ENCODE measurements at places on chromosomes 5 and 9. TPM values are rescaled to one million over a fixed set of nuclear protein-coding genes. Genes with fewer than 3 reads are reported as not detected.

- no peak for DNase-seq
Measured at GRCh38 chr9:99637641-99638040, 184.0 kb upstream of the NR4A3 start.

DNA sequence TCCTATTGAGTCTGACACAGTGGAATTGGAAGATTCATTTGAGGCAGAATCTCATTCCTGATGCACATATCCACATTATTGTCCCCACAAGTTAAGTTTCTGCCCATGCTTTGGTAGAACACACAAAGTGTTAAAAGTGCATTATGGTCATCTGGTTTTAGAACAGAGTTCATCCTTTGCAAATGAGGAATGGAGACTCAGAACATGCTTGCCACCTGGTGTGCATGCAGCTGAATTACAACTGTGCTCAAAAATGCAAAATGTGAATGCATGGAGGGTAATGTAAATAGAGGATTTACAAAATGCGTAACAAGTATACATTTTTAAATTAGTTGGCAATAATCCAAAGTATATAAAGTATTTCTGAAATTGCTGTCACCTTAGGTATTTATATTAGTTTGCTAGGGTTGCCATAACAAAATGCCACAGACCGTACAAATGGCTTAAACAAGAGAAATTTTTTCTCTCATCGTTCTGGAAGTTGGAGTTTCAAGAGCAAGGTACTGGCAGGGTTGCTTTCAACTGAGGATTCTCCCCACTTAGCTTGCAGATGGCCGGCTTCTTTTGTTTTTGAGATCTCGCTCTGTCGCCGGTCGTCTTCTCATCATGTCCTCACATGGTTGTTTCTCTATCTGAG, 671.1 kb downstream of the TAF11L14 start:
- no peak for DNase-seq

The SARDH gene
- 1.8 TPM for total RNA-seq

GRCh38 chr9:34381323-34381722, 4.6 kb upstream of the MYORG start:
- no peak for DNase-seq

DNA sequence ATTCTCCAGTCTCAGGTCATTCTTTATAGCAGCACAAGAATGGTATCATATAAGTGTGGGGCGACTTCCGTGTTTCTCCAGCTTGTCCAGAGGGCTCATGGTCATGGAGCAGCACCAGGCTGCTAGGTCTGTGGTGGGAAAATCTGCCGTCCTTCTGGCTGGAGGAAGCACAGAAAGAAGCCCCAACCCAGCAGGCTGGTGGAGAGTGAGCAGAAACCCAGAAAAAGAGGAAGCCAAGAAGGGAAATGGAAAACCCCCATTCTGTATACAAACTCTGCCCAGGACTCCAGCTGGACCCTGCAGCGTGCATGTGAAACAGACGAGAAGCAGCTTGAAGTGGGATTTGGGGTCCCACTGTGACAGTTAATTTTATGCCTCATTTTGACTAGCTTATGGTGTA, 34.3 kb upstream of the OLFM1 start:
- DNase-seq: no peak

GRCh38 chr5:76790632-76791290, 28.1 kb upstream of the F2RL1 start:
- DNase-seq: peak; percentile 97

- peak; percentile 51 for DNase-seq
Measured at GRCh38 chr5:72661405-72661804, 154.2 kb upstream of the ZNF366 start.

The STPG3 gene
- total RNA-seq: not detected

The PCDHB15 gene
- total RNA-seq: 3.0 TPM

The TNFSF8 gene
- not detected for total RNA-seq

DNA sequence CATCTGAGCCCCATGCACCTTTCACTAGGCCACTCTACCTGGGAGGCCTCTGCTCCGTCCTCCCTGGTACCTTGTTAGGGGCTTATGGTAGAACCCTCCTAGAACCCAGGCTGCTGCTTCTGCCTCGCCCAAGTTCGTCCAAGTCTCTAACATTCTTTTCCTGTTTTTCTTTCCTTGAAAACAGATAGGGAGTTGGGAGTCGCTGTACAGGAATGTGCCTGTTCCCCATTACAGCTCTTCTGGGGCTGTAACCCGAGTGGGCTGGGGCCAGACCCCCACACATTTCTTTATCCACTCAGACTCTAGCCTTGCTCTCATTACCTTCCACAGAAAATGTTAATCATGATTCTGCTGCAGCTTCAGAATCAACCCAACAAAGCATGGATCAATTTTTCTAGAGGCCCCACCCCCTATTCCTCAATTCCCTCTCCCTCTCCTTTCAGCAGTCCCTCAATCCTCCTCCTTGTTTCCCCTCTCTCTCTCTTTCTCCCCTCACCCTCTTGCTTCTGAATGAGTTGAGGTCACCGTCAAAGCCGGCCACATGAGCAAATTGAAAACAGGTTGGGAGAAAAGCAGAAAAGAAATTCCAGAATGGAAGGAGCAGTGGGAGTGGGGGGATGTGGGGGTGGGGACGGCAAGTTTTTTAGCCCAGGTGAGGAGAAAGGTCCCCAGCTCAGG, 193.8 kb upstream of the TRIM32 start:
- no peak for DNase-seq

- DNase-seq: no peak
Measured at GRCh38 chr9:20786807-20787206, 102.7 kb downstream of the FOCAD start.

DNA sequence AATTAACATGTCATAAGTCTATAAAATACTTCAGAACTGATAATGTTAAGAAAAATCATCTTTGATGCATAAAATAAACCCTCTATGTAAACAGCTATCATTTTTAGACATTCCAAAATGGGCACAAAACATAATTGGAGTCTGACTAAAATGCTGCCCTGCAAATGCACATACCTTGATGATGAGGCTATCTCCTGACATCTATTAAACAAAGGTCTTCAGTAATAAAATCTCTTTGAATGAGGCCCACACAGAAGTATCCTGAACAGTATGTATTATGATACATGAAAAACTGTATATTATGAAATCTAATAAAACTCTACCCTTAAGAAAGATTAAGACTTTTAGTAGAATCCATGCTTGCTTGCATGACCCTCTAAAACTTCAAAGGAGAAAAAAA, 66.1 kb downstream of the FBXL17 start:
- no peak for DNase-seq

GRCh38 chr5:64505769-64506566, at the start of gene RGS7BP:
TSS of gene RGS7BP (plus strand) at chr5:64506015. CDS start at chr5:64506625, 610 bp downstream.
- DNase-seq: no peak

- DNase-seq: no peak
Measured at GRCh38 chr5:180558232-180558631, 33.1 kb downstream of the SCGB3A1 start.

The SPINK13 gene
- not detected for total RNA-seq

GRCh38 chr5:54670281-54670680, 152.7 kb downstream of the SNX18 start:
- DNase-seq: no peak

- no peak for DNase-seq
Measured at GRCh38 chr9:84945878-84946538, 276.5 kb downstream of the NTRK2 start.

GRCh38 chr9:2574203-2574602, 47.4 kb upstream of the VLDLR start:
- DNase-seq: no peak

DNA sequence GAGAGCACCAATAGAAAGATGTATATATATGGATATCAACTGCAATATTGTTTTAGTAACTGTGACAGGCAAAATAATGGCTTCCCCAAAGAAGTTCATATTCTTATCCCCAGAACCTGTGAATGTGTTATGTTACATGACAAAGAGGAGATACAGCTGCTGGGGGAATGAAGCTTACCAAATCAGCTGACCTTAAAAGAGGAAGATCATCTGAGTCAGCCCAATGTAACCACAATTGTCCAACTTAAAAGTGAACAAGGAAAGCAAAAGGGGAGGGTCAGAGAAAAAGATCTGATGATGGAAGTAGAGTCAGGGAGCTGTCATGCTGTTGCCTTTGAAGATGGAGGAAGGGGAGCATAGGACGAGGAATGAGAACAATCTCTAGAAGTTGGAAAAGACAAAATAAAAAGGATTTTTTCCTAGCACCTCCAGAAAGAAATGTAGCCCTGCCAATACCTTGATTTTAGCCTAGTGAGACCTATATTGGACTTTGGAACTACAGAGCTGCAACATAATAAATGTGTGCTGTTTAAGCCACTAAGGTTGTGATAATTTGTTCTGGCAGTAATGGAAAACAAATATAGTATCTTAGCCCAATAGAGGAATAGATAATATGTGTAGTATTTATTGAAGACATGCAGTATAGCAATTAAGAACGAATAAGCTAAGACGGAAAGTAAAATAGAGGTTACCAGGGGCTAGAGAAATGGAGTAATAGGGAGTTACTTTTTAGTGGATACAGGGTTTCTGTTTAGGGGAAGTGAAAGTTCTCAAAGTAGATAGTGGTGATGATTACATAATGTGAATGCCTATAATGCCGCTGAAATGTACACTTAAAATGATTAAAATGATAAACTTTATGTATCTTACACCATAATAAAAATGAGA, 115.9 kb downstream of the PIK3R1 start:
- no peak for DNase-seq

DNA sequence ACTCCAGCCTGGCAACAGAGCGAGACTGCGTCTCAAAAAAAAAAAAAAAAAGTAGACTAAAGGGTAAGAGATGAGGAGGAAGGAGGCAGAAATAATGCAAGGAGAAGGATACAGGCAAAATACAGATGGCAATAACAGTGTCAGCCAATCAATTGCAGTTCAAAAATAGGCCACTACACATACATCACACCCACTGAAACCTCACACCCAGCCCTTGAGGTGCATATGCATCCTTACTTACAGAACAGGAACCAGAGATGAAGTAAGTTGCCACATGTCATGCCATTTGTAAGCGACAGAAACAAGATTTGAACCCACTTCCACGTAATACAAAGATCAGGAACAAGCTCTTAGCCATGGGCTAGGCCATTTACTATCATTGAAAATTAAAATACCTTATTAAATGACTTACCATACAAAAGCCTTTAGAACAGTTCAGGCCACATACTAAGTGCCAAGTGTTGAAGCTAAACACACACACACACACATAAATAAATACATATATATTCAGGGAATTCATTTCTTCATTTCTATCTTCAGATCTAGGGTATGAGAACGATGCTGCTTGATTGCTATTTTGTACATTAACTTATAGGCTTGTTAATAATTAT, 98.4 kb downstream of the FNBP1 start:
- no peak for DNase-seq

The DMRT3 gene
- total RNA-seq: 0.34 TPM

The PRRT1B gene
- total RNA-seq: not detected

The PCDHGC5 gene
- 0.89 TPM for total RNA-seq

DNA sequence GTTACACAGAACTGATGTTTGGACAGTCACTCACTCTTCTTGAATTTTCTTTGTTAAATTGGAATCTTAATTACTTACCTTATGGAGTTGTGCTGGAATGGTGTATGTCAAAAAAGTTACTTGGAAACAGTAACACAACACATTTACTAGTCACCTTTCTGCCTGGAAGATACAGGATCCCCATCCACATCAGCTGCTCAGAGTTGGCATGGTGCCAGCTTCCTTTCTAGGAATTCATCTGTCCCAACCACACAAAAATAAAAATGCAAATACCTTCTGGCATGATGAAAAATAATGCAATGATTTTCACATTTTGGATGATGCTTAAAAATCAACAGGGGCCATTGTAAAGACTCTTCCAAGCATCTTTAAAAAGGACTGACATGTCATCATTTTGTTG, 341.5 kb downstream of the TMEM38B start:
- DNase-seq: no peak

- peak; percentile 31 for DNase-seq
Measured at GRCh38 chr5:157820593-157821252, 38.2 kb downstream of the CLINT1 start.

DNA sequence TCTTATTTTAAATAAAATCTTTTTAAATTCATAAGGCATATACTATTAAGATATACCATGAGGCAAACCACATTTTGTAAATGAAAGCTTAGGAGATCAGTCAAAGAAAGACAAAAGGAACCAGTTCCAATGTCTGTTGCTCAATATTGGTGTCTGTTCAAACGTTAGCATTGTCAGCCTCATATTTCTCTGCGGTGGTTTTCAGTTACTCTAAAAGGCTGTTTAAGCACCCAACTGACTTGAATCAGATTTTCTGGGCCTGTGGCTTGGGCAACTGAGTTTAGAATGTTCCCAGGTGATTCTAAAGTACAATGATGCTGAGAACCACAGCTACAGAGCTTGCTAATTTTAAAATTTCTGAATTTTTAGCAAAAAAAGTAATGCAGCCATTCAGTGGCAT, 166.3 kb upstream of the KIF2A start:
- no peak for DNase-seq

- no peak for DNase-seq
Measured at GRCh38 chr5:76457674-76458485, 54.8 kb downstream of the IQGAP2 start.

The GAPT gene
- total RNA-seq: not detected

DNA sequence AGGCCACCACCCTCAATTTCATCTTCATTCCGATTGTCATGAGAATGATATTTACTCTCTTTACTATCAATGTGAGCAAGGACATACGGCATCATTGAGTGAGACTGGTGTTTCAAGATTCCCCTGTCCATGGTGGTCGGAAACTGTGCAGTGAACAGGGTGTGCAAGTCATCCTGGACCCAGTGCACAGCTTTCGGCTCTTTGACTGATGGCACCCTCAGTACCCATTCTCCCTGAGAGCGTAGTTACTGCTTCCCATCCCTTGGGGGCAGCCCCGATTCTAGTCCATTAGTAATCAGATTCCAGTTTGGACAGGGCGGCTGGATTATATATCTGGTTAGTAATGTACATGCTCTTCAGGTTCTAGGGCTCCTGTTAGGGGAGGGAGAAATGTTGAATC, 61.7 kb upstream of the SUB1 start:
- no peak for DNase-seq
